ENCODE measurements at places on chromosomes 7 and 10. TPM values are rescaled to one million over a fixed set of nuclear protein-coding genes. Genes with fewer than 3 reads are reported as not detected.

The SPDYE2 gene
- not detected for polyA plus RNA-seq

The GBX1 gene
- polyA plus RNA-seq = not detected

The PAX4 gene
- not detected for polyA plus RNA-seq

The IDI2 gene
- not detected for polyA plus RNA-seq
